ENCODE measurements at places on chromosomes 6 and 20.
A peak's percentile ranks its signal among the peaks of the same experiment; 100 is the strongest.

DNA sequence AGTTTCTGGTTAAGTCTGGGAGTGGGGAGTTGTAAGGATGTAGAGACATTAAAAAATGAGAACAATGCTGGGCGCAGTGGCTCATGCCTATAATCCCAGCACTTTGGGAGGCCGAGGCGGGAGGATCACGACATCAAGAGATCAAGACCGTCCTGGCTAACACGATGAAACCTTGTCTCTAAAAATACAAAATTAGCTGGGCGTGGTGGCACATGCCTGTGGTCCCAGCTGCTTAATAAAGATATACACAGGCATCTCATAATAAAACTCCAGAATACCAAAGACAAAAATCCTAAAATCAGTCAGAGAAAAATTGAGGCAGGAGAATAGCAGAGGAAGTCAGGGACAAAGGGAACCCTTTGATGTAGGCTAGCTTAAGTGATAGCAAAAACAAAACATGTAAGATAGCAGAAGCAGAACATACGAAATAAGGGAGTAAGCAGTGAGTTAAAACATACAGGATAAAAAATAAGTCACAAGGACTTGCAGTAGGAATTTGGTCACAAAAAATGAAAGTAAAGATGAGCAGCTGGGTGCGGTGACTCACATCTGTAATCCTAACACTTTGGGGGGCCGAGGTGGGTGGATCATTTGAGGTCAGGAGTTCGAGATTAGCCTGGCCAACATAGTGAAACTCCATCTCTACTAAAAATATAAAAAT lies 23.6 kb downstream of the DDX43 start:
- no peak for DNase-seq

DNA sequence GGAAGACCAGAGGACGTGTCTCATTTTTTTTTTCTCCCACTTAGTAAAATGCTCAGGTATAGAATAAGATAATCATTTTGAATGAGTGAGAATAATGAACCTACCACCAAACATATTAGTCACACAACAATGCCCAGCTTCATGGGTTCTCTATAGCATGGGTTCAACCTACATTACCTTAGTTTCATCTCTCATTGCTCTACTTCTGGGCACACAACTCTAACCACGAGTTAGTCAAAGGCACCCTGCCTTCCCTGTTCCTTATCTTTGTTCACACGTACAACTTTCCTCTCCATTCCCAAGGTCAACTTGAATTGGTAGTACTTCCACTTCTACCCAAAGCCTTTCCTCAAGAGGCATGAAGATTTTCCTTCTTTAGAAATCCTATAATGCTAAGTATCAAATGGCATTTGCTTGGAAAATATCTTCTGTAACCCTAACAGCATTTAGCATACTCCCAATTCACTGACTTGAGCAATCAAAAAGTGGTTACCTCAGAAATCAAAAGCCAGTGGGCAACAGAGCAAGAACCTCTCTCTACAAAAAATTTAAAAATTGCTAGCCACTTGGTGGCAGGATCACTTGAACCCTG lies 20.9 kb downstream of the DEK start:
- DNase-seq: no peak

- DNase-seq: peak; percentile 59
Measured at GRCh38 chr20:62065674-62066338, at the start of gene TAF4. Gene TAF4, minus strand, starts transcription at chr20:62065881. Its CDS starts 71 bp downstream, at chr20:62065810.

DNA sequence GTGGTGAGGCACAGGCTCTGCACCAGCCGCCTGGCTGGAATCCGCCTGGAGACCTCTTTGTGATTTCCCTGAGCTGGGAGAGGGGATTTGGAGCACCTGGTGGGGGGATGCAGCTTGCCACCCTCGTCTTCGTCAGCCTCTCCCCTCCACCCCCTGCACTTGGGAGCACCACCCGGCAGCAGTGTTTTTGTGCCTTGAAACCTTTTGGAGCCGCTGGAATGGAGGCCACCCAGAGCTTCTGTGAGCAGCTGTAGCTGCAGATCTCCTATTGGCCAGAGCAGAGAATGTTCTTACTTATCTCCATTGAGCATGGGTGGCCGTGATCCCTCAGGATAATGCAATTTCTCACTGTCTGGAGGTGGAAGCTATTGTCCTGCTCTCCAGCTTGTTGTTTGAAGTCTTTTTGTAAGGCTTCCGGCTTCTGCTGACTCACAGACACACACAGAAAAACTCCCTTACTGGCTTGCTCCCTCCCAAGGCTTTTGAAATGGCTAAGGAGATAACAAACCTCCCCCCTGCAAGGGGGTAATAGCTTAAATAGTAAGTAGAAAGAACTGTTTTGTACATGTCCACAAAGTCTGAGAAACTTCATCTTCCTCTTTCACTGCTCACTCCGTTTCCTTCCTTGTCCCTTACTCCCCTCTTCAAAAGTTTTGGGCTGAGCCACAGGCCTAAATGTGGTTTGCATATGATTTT lies 271.2 kb downstream of the PRL start:
- no peak for DNase-seq

DNA sequence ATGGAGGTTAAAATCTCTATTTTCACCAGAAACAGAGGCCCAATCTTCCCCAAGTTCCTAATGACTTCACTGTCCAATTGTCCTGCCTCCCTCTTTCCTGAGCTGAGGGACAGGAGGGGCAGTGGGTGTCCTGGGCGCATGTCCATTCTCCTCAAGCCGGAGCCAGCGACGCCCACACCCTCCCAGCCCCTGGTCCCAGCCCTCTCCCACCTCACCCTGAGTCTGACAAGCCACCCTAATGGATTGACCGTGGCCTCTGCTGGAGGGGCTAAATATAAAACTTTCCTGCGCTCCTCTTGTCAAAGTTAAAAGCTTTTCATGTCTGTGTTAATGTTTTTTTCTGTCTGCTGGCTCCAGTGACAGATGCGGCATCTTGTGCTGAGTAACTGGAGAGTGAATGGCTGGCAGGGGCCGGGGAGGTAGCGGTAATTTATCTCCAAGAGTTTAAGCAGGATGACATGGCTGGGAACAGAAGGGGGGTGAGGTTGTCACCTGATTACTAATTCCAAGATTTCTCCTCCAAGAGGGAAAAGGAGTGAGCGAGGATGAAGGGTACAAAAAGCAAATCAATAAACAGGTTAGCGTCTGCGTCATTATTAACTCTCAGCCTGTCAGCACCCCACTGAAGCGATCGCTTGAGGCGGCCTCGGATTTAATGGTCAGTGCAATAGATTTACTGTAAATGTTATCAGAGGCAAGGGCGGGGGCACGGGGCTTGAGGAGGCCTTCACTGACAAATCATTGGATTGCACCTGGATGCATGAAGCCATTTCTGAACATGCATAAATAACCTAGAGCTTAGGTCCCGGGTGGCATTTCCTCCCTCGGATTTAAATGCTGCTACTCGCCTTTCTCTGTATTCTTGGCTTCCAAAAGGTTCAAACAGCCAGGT lies 118.1 kb upstream of the MAFB start:
- DNase-seq: no peak

DNA sequence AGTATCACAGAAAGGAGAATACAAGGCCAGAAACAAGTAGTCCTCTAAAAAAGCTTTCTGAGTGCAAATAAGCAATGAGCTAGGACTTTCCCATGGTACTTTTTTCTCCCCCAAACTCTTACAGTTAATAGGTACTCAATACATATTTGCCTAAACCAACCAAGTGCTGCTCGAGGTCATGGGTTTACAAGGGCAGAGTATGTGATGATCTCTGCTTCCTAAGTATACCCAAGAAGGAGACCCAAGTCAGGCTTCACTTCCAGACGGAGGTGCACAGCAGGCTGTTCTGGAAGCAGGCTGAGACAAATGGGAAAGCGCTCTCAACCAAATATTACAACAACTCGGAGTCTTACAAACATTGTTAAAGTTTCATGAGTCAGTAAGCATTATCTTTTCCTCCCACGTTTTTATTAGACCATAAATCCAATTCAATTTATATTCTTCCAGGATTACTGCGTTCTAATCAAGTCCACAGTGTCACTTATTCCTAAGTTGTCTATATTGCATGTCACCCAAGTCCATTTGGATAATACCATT lies 8.1 kb downstream of the FYN start:
- no peak for DNase-seq

DNA sequence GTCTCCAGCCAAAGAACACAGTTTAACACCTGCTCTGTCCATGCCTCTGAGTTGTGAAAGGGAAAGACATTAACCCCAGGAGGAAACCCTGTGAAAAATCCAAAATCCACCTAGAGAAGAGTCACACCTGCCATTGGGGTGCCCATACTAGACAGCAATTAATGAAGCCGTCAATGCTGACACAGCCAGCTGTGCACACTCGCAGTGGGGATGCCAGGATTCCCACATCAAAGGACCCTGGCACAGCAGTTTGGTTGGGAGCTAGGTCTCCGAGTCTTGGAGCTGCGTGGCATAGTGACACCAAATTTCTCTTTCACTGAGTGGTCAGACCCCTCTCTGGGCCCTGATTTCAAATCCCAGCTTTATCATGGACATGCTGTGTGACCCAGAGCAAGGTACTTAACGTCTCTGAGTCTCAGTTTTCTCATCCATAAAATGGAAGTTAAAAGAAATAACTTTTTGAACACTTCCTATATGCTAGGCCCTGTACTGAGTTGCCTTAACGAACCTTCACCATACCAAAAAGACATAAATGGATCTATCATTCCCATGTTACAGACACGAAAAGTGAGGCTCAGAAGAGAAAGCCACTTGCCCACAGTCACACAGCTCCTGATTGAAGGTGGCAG lies 30.8 kb downstream of the BPIFB1 start:
- DNase-seq: no peak

DNA sequence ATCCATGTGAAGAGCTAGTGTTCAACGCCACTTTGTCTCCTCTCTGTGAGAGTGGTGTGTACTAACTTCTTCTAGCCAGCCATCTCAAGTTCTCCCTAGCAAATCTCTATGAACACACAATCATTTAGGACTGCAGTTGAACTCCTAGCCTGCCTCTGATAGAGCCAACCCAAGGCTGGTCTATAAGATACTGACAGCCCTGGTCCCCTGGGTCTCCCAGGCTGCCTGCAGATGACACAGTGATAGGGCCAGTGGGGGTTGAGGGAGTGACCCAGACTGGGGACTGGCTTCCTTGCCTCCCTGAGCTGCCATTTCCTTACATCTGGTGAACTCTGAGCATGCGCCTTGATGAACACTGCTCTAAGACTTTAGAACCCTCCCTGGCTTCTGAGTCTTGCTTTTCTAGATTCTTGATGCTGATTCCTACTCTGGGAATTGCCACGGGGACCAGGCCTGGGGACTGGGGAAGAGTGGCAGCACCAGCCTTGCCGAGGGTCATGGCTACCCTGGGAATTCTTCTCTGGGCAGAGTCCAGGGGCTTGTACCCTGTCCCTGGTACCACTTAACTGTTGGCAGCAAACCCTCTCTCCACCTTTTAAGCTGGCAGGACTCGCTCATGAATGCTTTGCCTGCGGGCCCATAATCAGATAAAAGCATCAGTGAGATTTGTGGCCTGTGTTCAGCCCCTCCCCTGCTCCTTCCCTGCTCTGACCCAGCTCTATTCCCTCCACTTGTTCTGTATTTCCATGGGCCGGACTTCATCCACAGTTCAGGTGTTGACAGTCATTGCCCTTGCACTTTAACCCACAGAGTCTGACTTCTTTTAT lies 130.8 kb upstream of the CHD6 start:
- no peak for DNase-seq

- DNase-seq: no peak
Measured at GRCh38 chr6:151422981-151423380, 28.9 kb downstream of the RMND1 start.

- no peak for DNase-seq
Measured at GRCh38 chr6:34531580-34532201, 24.4 kb downstream of the SPDEF start.

DNA sequence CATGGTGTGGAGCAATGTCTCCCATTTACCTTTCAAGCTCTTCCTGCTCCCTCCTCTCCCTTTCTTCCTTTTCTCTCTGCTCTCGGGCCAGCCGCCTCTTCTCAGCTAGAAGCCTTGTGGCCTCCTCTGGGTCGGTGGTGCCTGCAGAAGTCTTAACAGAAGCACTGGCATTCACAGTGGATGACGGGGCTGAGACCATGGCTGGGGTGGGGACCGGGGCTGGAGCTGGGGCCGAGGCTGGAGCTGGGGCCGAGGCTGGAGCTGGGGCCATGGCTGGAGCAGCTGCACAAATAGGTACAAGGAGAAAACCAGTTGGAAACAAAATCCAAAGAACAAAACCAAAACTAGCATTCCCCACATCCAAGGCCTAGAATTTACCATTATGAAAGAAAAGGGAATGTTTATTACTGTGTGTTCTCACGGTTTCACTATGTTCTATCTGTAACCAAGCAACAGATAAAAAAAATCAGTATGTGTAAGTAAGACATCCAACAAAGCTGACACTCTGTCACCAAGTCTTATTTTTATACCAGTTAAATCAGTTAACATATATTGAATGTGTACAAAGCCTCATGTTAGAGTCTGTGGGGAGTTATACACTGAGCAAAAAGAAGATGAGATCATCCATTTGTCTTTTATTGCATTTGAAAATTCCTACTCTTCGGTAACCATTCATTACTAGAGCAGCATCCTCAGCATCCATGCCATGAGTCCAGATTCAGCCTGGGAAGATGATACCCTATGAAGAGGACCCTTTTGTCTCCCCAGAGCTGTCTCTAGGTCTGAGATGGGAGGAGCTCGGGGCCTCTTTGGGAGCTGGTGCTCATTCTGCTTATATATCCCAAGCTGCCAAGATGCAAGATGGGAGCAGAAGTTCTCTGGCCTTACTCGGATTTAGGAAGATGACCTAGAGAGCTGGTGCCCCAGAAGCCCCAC lies 73.0 kb upstream of the BCLAF1 start:
- no peak for DNase-seq

DNA sequence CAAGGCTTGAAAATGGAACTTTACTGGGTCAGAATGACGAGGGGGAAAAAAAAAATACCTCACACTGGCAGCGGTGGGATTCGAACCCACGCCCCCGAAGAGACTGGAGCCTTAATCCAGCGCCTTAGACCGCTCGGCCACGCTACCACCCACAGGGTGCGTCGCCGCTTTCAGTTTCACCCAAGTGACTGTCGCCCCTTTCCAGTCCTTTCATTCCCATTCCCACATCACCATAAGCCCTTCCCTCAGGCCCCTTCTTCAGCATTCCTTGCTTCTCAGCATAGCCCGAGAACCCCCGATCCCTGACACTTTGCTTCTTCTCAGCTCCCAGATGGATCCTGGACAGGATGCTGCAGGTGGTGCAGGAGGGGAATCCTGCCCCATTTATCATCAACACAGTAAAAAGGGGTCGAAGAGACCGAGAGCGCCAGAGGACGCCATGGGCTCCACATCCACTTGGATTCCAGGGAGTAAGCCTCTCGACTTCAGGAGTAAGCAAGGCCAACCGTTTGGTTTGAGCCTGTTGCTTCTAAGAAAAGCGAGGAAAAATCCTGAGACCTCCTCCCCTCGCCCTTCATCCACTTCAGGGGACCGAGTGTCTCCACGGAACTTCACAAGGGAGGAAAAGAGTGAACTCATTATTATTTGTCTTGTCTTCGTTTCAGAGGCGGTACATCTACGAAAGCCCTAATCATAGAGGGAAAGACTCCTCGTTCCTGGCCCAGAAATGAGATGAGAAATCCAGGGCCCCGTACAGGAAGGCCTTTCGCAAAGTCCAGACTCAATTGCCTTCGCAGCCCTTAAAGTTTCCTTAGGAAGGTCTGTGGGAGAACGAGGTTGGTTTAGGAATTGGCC lies 20.0 kb upstream of the TRIM27 start:
- peak; percentile 35 for DNase-seq

Measured in stimulated activated CD8-positive, alpha-beta memory T cell treated with anti-CD3 and anti-CD28 coated beads, Interleukin-4, amount 100 ng/mL, for 4 hours (primary cell).